Myometrial cell (primary cell): ENCODE measurements at places on chromosomes 4 and X. TPM values are rescaled to one million over a fixed set of nuclear protein-coding genes. Genes with fewer than 3 reads are reported as not detected.

CXXC4 gene
- under 0.01 TPM in 1 of 2 replicates, not detected in the other for total RNA-seq

DMRTC1 gene
- not detected in 2 replicates for total RNA-seq

USP17L22 gene
- not detected in 2 replicates for total RNA-seq

LRIT3 gene
- total RNA-seq, result not detected in 2 replicates

SOWAHD gene
- total RNA-seq, result not detected in 2 replicates

GC gene
- total RNA-seq, result not detected in 2 replicates

FAM9C gene
- total RNA-seq, result 0.86 TPM in 1 of 2 replicates, not detected in the other

BMPR1B gene
- 0.29 TPM in 1 of 2 replicates, not detected in the other for total RNA-seq

LNX1 gene
- 0.29 TPM in 1 of 2 replicates, not detected in the other for total RNA-seq

SRPK3 gene
- total RNA-seq, result 0.35 TPM in 1 of 2 replicates, not detected in the other

HSFX3 gene
- not detected in 2 replicates for total RNA-seq

RBMX2 gene
- 16.4 and 18.6 TPM in 2 replicates for total RNA-seq

DRD5 gene
- total RNA-seq, result not detected in 2 replicates

MYOZ2 gene
- not detected in 2 replicates for total RNA-seq

CSN1S1 gene
- not detected in 2 replicates for total RNA-seq

GUCY1B1 gene
- total RNA-seq, result 3.5 and 3.7 TPM in 2 replicates

PCDH7 gene
- 55.3 and 55.4 TPM in 2 replicates for total RNA-seq

ASMT gene
- not detected in 2 replicates for total RNA-seq

CFI gene
- 20.2 and 21.9 TPM in 2 replicates for total RNA-seq

SSX2B gene
- not detected in 2 replicates for total RNA-seq

PALLD gene
- total RNA-seq, result 51.3 and 68.2 TPM in 2 replicates

UGT2B17 gene
- total RNA-seq, result not detected in 2 replicates

GPRIN3 gene
- under 0.01 and 0.35 TPM in 2 replicates for total RNA-seq

NCAPG gene
- total RNA-seq, result 17.9 and 24.8 TPM in 2 replicates

TRPC5OS gene
- total RNA-seq, result not detected in 2 replicates

TLR2 gene
- total RNA-seq, result not detected in 2 replicates

FOXP3 gene
- total RNA-seq, result not detected in 2 replicates

MAGEB2 gene
- total RNA-seq, result not detected in 2 replicates
